ENCODE measurements at places on chromosomes 4 and X.
A peak's percentile ranks its signal among the peaks of the same experiment; 100 is the strongest.

- no peak for DNase-seq
Observed at GRCh38 chr4:106835919-106836318, 200.2 kb downstream of the DKK2 start.

DNA sequence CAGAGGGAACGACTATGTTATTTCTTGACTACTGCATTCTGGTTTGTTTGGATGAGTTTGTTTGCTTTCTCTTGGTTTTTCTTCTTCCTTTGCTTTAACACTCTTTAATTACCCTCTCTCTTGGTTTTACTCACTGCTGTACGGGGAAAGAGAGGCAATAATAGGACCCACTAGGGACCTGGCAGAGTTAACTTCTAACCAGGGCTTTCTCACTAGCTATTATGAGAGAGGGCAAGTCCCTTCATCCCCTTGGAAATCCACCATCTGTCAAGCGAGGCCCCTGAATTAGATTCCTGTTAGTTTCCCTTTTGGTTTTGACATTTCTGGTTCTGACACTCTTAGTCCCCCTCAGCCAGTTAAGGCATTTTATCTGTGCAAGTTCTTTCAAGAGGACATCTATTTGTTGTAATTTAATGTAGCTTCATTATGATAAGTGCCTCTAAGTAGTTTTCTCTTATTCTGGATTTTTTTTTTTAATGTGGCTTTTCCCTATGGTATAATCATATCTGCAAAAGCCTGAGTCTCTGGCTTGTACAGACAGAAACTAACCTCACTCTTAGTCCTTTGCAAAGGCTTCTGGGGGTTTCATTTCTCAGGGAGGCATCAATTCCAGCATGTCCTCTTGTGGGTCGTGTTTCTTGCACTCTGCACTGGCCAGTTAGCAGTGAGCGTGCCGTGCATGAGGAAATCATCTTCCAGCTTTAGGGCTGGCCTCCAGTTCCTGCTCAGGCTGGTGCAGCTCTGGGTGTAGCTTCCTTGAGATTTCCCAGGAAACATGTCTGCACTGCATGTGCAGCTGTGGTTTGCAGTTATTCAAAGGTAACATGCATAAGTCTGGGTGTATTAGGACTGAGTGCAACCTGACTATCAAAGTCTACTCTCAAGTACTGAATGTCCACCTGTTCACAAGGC is 221.3 kb downstream of the STIM2 start:
- no peak for DNase-seq

- no peak for DNase-seq
Observed at GRCh38 chr4:26802790-26803189, 57.9 kb upstream of the STIM2 start.

GRCh38 chrX:23374291-23374690 is 39.6 kb downstream of the PTCHD1 start:
- peak; percentile 14 for DNase-seq

DNA sequence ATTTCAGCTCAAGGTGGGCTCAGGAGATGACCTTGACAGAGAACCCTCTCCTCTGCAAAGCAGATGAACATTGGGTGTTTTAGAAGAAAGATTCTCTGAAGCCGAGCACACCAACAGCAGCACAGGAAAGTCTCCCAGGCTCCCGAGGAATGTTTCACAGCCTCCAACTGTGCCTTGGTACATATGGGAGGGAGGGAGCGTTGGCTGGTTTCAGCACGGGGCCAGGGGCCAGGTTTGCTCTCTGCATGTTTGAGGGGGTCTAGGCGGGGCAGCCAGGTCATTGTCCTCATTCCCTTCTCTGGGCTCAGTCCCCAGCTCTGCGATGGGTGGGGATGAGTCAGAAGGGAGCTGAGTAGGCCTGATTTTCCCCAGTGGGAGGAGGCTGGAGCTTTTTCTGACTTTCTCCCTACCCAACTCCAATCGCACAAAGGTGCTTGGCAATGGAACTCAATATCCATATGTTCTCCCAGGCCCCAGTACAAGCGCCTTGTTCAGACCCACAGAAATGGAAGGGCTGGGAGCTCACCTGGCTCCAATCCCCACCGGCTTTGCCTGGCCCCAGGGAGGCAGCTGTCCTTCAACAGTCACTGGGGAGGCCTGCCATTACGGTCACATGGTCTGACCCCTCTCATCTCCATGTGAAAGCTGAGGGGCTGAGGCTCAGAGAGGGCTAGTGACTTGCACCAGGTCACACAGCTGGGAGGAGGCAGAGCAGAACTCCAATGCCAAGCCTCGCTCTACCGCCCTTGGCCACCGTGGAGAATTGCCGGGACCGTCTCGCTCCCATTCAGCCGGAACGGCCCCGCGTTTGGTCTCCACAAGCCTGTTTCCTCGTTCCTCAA is 108.4 kb upstream of the AFAP1 start:
- DNase-seq: no peak
